ENCODE measurements at places on chromosomes 5 and 9. TPM values are rescaled to one million over a fixed set of nuclear protein-coding genes. Genes with fewer than 3 reads are reported as not detected.

- H3K27me3 ChIP-seq: no peaks in the 10 kb centered on the region
- H3K36me3 ChIP-seq: peaks cover 19% of the 10 kb centered on the region
- H3K27ac ChIP-seq: no peak overlapping the region
- H3K4me1 ChIP-seq: no peaks in the 10 kb centered on the region
- no peak overlapping the region for H3K4me3 ChIP-seq
Measured at GRCh38 chr5:109863752-109864151, 174.0 kb downstream of the MAN2A1 start.

DNA sequence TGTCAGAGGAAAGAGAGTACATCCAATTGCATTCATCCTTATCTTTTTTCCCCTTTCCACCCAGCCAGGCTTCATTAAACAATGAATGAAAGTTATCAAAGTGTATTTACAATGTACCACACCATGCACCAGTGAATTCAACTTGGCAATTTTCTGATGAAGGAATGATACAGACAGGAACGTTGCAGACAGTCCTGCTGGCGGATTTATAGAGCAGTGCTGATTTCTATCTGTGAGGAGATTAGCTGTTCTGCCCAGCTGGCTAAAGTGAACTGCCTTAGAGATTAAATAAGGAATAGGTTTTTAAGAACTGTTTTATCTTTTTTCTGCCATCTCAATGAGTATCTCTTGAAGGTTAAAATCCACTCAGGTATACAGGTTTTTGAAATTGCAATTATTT is 403.9 kb downstream of the CDH18 start:
- no peak overlapping the region for H3K27ac ChIP-seq
- DNase-seq: no peak
- no peaks in the 10 kb centered on the region for H3K36me3 ChIP-seq

DNA sequence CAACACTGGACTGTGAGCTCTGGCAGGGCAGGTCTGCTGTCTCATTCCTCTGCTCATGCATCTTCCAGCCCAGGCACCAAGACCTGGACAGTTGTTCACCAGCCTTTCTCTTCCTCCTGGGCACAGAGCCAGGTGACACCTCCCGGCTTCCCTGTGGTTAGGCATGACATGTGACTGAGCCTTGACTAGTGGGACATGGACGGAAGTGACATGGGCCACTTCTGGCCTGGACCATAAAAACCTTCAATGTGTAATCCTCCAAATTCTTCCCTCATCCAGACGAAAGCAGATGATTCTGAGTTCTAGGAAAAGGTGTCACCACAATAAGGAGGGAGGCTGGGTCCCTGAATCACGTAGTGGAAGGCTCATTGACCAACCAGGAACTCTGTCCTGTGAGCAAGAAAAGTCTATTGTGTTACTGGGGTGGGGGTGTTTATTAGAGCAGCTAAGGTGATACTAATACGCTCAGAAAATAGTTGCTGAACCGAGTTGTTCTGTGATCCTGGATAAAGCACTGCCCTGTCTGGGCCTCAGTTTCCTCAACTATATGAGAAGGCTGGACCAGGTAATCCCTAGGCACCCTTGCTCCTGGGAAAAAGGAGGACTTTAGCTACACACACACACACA is 26.6 kb upstream of the CRB2 start:
- no peaks in the 10 kb centered on the region for H3K36me3 ChIP-seq
- peak; percentile 39 for DNase-seq
- peaks cover 46% of the 10 kb centered on the region for H3K4me1 ChIP-seq
- no peaks in the 10 kb centered on the region for H3K27me3 ChIP-seq
- H3K27ac ChIP-seq: no peak overlapping the region

- no peak for DNase-seq
- H3K4me1 ChIP-seq: peaks cover 67% of the 10 kb centered on the region
- H3K36me3 ChIP-seq: no peaks in the 10 kb centered on the region
- H3K27ac ChIP-seq: no peak overlapping the region
Measured at GRCh38 chr9:14902561-14902960, 7.7 kb downstream of the FREM1 start.

DNA sequence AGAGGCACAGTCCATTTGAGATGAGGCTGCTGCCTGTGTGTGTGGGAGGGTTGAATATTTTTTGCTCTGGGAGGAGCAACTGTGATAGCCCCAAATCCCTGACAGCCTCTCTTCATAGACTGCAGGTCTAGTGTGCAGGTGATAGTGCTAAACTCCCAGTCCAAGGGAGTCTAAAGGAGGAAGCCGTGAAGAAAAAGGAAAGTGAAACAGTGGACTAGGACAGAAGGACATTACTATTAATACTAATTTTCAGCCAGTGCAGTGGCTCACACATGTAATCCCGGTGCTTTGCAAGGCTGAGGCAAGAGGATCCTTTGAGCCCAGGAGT is 295.0 kb downstream of the PDE4D start:
- no peaks in the 10 kb centered on the region for H3K36me3 ChIP-seq
- no peak for DNase-seq
- no peaks in the 10 kb centered on the region for H3K27me3 ChIP-seq
- no peak overlapping the region for H3K27ac ChIP-seq
- no peak overlapping the region for H3K4me3 ChIP-seq

GRCh38 chr9:137902646-137903045 is 25.1 kb downstream of the CACNA1B start:
- no peak for DNase-seq
- no peak overlapping the region for H3K27ac ChIP-seq
- H3K4me3 ChIP-seq: no peak overlapping the region
- H3K36me3 ChIP-seq: no peaks in the 10 kb centered on the region
- H3K4me1 ChIP-seq: no peaks in the 10 kb centered on the region

DNA sequence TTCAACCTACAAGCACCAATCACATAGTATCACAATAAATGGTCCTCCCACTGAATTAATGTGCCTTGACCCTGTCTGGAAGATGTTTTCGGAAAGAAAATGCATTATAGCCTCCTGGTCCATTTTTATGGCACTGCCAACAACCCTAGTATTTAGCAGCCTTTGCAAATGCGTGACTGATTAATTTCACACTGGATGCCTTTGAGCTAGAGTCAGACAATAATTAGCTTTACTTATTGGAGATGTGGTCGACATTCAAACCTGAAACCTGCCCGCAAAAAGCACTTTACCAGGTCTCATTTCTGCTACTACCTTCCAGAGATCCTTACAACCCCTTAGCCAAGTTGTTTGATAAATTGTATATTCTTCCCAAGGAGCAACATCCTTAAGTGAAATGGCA is 119.3 kb upstream of the DPYSL3 start:
- no peak for DNase-seq
- no peaks in the 10 kb centered on the region for H3K4me1 ChIP-seq
- H3K36me3 ChIP-seq: no peaks in the 10 kb centered on the region
- H3K27me3 ChIP-seq: no peaks in the 10 kb centered on the region

DNA sequence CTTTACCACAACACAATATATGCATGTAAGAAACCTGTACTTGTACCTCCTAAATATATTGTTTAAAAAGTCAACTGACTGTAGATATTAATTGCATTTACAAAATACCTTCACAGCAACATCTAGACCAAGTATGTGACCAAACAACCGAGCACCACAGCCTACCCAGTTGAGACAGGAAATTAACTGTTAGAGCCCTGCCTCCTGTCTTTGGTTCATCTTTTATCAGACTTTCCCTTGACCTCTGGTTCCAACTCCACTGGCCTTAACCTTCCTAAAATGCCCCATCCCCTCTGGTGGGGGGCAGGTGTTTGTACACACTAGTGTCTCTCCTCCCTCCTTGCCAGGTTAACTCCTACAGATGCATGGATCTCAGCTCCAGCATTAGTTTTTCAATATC is 155.0 kb upstream of the PANK3 start:
- no peak overlapping the region for H3K27ac ChIP-seq
- no peaks in the 10 kb centered on the region for H3K4me1 ChIP-seq
- no peaks in the 10 kb centered on the region for H3K36me3 ChIP-seq
- no peak overlapping the region for H3K4me3 ChIP-seq
- no peak for DNase-seq

DNA sequence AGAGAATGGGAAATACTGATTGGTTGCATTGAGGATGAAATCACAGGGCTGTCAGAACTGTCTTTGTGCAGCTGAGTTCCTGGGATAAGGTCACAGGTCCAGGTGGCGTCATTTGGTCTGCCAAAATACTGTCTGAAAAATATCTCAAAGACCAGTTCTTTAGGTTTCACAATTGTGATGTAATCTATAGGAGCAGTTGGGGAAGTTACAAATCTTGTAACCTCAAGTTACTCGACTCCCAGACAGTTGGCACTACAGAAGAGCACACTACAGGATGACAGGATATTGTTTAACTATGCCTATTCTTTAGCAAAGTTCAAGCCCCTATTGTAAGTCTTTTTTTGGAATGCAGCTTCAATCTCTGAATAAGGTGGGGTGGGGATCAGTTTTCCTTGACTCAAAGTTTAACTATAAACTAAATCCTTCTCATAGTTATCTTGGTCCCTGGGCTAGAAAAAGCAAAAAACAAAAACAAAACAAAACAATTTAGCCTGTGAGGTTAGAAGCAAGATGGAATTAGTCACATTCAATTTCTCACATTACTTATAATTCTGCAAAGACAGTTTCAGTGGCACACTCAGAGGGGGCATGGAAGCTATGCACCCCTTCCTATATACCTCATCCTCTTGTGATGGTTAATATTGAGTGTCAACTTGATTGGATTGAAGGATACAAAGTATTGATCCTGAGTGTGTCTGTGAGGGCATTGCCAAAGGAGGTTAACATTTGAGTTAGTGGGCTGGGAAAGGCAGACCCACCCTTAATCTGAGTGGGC is 276.0 kb downstream of the AUH start:
- peaks cover 30% of the 10 kb centered on the region for H3K4me1 ChIP-seq
- no peak for DNase-seq
- no peaks in the 10 kb centered on the region for H3K27me3 ChIP-seq
- H3K4me3 ChIP-seq: no peak overlapping the region
- H3K36me3 ChIP-seq: no peaks in the 10 kb centered on the region

DNA sequence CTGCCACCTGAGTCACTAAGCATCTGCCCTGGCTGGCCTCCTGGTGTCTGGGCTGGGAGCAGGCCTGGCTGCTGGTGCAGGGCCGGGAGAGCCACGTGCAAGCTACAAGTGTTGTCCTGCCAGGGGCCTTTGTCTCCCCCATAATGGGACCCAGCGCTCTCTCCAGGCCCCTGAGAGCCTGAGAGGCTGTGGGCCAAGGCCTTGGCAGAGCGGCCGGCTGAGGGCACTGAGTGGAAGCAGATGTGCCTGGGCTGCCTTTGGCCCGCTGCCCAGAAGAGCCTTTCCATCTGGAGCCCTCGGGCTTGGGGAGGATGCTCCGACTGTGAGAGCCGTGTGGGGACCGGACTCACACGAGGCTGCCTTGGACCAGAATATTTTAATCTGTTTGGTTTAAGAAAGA is 185.5 kb downstream of the RGS3 start:
- no peaks in the 10 kb centered on the region for H3K27me3 ChIP-seq
- no peaks in the 10 kb centered on the region for H3K36me3 ChIP-seq
- H3K4me1 ChIP-seq: peaks cover 87% of the 10 kb centered on the region
- no peak overlapping the region for H3K4me3 ChIP-seq
- no peak overlapping the region for H3K27ac ChIP-seq

GRCh38 chr5:36070687-36071571 is 4.2 kb upstream of the UGT3A2 start:
- no peak for DNase-seq
- no peak overlapping the region for H3K4me3 ChIP-seq
- peaks cover 2% of the 10 kb centered on the region for H3K27me3 ChIP-seq
- no peak overlapping the region for H3K27ac ChIP-seq
- 0 out of 2 replicates have a peak, but pooled peaks cover 6% of the 10 kb centered on the region for H3K4me1 ChIP-seq

DNA sequence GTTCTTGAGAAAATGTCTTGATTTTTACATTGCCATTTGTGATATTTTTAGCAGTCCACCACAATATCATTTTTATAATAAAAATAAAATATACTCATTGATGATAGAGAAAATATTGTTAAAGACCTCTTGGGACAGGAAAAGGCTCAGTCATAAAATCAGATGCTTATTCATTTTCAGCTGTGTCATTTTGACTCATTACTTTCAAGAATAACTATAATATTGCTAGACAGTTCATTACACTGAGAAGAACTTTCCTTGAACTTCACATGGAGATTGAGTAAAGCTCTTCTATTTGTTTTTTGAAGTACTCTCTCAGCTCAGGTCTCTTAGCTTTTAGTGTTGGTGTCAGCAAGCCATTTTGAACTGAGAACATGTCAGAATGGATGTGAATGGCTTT is 8.5 kb upstream of the MEIKIN start:
- H3K4me3 ChIP-seq: no peak overlapping the region
- H3K27me3 ChIP-seq: no peaks in the 10 kb centered on the region
- H3K4me1 ChIP-seq: peaks cover 8% of the 10 kb centered on the region
- no peak overlapping the region for H3K27ac ChIP-seq
- DNase-seq: no peak

DNA sequence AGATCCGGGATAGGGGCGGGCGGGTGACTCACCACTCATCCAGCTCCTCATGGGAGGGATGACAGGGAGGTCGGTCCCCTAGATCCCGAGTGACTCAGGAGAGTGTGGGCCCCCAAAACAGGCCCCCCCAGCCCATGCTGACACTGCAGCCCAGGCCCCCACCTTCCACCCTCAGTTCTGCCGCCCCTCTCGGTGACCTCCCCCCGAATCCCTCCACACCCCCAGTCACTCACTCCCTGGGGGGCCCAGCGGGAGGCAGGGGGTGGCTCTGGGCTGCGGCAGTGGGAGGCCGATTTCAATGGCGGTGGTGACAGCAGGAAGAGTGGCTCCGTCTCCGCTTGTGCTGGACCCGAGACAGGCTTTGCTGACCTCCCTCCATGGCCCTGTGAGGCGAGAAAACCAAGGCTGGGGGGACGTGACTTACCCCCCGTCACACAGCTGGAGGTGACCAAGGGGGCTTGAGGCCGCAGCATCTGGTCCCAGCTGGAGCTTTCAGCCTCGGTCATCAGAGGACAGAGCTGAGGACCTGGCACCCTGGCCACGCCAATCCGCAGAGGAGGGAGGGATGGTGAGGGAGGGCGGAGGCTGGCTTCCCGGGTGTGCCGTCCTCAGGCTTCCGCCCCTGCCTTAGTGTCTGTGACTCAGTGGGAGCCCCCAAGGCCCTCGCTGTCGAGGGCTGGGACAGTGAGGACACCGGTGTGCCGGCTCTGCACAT is 9.0 kb downstream of the GPSM1 start:
- DNase-seq: no peak
- H3K27me3 ChIP-seq: peaks cover 8% of the 10 kb centered on the region
- no peak overlapping the region for H3K4me3 ChIP-seq

DNA sequence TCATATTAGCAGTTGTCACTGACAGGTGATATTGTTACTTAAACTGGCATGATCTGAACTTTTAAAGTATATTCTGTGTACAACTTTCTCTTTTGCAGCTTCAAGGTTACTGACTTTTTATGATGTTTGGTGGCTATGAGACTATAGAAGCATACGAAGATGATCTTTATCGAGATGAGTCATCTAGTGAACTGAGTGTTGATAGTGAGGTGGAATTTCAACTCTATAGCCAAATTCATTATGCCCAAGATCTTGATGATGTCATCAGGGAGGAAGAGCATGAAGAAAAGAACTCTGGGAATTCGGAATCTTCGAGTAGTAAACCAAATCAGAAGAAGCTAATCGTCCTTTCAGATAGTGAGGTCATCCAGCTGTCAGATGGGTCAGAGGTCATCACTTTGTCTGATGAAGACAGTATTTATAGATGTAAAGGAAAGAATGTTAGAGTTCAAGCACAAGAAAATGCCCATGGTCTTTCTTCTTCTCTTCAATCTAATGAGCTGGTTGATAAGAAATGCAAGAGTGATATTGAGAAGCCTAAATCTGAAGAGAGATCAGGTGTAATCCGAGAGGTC is 5.9 kb downstream of the ZCCHC7 start:
- no peaks in the 10 kb centered on the region for H3K27me3 ChIP-seq
- no peak for DNase-seq
- no peak overlapping the region for H3K27ac ChIP-seq
- peaks cover 20% of the 10 kb centered on the region for H3K4me1 ChIP-seq
- H3K4me3 ChIP-seq: no peak overlapping the region

Gene PCA3
- not detected for total RNA-seq

Gene ANKRD55
- total RNA-seq: 0.11 TPM

Gene FOXD4L6
- not detected for total RNA-seq

Gene C8G
- total RNA-seq: 4.9 TPM

Gene TLE4
- total RNA-seq: 2.0 TPM

Gene LVRN
- total RNA-seq: 0.09 TPM

Gene IER5L
- total RNA-seq: 3.3 TPM

Gene SGCD
- total RNA-seq: not detected
